Pons (tissue), 1 donor: ENCODE measurements at places on chromosomes 3 and 15.

GRCh38 chr15:58406811-58407210 is 25.0 kb upstream of the LIPC start:
- no peak for DNase-seq

- DNase-seq: no peak
These were observed 52.2 kb upstream of the HEG1 start for GRCh38 chr3:125107861-125108567.

DNA sequence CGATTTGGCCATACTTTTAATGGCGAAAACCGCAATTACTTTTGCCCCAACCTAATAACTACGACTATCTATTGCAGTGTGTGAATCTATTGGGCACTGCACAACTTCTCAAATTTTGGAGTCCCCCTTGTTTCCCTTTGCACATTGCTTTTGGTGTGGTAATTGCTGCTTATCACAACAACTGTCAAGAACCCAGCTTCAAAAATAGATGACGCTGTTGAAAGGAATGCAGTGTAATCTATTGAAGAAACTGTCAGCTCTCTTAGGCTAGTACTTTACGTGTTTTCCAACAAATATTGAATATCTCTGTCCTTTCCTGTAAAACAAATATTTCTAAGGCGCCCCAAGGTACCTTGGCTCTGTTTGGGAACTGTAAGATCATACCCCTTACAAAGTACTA is 222.8 kb upstream of the UBE2E2 start:
- DNase-seq: no peak

DNA sequence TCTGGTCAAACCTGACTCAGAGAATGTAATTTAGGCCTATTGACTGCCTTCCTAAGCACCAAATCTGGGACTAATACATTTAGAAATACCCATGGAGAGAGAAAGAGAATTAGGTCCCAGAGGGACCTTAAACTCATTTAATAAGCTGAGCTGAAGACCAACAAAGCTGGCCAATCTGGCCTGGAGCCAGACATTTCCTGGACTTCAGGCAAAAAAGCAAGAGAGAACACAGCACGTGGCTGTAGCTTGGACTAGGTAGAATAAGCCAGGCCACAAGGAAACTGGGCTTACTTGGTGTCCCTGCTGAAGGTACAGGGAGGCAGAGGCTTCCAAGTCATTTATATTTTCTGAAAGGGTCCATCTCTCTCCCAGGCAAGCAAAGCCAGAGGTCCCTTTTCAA is 88.1 kb downstream of the RTP4 start:
- peak; percentile 69 for DNase-seq

DNA sequence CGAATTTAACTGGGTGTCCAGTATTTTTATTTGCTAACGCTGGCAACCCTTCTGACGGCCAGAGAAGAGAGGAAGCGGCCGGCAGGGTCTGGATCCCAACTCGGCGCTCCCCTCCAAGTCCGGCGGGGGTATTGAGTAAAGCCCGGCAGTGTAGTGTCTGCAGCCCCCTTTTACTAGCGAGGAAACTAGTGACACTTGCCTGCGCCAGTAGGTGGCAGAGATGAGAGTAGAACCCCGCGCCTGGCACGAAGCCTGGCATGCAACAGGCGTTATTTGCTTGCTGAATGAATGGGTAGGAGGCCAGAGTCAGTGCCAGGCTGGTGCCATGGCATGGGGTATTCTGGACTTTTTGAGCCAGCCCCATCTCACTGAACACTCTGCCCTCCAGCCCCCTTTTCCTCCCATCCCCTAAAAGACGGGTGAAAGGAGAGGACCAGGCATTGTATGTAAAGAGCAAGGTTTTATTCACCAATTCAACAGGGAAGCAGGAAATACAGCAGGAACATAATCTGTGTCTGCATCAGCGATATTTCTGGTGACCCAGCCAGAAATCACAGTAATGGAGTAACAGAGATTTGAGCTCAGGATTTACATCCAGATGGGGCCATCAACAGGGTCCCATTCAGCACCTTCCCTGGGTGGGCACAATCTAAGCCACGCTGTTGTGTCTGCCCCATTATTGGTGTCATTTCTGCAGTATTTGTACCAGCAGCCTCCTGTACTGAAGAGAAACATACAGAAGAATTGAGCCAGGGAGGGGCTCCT is 788 bp upstream of the WDR73 start:
- peak; percentile 95 for DNase-seq

GRCh38 chr3:188097791-188098190 is 56.2 kb upstream of the LPP start:
- DNase-seq: peak; percentile 85

DNA sequence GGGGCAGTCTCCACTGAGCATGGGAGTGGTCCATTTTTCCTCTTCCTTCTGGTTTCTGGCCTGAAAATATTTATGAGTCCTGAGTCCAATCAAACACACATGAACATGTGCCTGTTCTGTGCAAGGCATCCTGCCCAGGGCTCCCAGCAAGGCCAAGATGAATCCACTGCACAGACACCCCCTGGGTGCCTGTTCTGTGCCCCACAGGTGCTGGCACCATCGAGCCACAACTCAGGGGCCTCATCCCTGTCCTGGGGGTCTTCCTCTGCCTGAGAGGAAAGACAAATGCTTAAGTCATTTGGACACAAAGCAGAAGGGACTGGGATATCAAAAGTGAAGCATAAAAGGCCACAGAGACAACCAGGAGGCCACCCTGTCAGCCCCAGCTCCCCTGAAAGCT is 87.4 kb upstream of the IQSEC1 start:
- no peak for DNase-seq

GRCh38 chr3:184250167-184250828 is 826 bp downstream of the EEF1AKMT4 start:
- peak; percentile 93 for DNase-seq

GRCh38 chr3:24242012-24242698 is 252.5 kb downstream of the THRB start:
- DNase-seq: peak; percentile 70

- peak; percentile 71 for DNase-seq
These were observed 12.6 kb upstream of the LMAN1L start for GRCh38 chr15:74799856-74800558.

DNA sequence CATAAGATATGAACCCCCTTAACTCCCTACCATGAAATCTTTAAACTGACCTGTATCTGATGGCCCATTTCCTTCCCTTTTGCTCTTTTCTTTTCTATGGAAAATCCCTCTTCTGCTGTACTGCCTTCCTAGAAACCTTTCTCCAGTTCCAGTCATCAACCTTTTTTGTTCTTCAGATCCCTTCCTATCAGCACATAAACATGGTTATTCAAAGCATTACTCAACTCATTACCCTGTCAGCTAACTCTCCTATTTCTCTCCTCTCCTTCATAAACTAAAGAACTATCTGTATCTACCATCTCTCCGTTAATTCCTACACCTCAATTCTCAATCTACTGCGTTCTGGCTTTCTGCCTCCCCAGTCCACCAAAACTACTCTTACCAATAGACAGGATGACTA is 13.0 kb downstream of the TERC start:
- no peak for DNase-seq

GRCh38 chr3:158837240-158837639 is 35.4 kb downstream of the MFSD1 start:
- no peak for DNase-seq

GRCh38 chr3:67489816-67490215 is 164.6 kb downstream of the SUCLG2 start:
- DNase-seq: no peak

- DNase-seq: peak; percentile 88
These were observed 1.2 kb upstream of the TYRO3 start for GRCh38 chr15:41557673-41558399.

GRCh38 chr3:62479326-62479725 is 106.0 kb upstream of the FEZF2 start:
- DNase-seq: no peak

- DNase-seq: peak; percentile 51
These were observed 103.1 kb downstream of the HCN4 start for GRCh38 chr15:73265536-73266153.

- no peak for DNase-seq
These were observed 17.9 kb downstream of the ETFA start for GRCh38 chr15:76293361-76293760.

- DNase-seq: no peak
These were observed 17.1 kb downstream of the CACNA2D2 start for GRCh38 chr3:50486219-50486888.

DNA sequence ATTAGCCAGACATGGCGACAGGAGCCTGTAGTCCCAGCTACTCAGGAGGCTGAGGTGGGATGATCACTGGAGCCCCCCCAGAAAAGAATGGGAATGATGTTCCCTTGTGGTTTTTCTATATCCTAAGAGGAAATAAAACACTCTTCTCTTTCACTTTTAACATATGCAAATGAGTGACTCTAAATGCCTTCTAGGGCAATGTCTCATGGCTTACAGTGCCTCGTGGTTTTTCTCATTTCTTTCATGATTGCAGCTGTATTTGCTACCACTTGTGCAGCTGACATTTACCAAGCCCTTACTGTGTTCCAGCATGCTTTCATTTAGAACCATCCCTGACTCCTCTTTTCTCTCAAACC is 26.4 kb downstream of the STOML1 start:
- DNase-seq: no peak

DNA sequence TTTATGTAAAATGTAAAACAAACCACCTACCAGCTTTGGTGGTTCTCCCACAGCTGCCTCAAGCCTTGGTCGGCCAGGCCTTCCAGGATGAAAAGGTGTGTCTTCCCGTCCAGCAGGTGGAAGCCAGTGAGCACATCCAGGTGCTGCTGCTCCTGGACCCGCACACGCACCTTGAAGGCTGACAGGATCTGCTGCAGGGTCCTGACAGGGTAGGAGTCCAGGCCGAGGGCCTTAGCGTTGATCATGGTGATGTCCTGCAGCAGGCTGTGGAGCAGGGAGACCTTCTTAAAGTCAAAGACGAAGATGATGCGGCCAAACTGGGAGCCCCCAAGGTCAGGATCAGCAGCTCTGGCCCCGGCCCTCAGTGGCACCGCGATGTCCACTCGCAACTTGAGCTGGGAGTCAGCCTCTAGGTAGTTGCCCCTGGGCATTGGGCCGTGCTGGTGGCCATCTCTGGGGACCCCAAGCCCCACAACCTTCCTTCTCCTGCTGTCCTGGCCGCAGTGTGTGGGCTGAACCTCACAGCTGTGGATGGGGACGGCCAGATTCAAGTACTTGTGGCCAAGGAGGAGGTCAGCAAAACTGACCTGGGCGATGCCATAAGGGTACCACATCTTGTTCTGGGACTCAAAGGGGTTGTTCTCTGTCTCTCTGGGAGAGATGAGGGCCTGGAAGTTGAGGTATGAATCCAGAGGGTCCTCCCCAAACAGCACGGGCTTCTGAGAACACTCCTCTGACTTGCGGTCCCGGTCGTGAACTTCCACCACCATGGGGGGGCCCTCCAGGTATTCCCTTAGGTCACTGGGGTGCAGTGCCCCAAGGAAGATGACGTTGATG is 48.6 kb downstream of the CFAP92 start:
- no peak for DNase-seq

GRCh38 chr15:26561896-26562295 is 211.0 kb downstream of the GABRB3 start:
- DNase-seq: no peak

- DNase-seq: no peak
These were observed 92.7 kb downstream of the UACA start for GRCh38 chr15:70670680-70671079.

DNA sequence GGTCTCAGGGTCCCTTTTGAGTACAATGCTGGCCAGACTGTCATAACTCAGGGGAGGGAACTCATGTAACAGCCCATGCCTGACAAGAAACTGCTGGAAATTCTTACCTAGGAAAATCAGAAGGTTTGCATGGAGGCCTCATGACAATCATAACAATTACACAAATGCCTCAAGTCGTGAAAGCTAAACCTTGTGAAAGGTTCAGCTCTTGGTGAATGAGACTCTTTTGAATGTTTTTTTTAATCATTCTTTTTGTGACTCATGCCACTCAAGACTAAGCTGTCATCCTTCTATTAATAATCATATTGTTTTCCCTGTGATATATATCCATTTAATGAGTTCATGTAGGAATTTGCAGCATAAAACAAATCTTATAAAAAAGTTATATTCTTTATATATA is 61.4 kb upstream of the LEKR1 start:
- no peak for DNase-seq

- DNase-seq: peak; percentile 39
These were observed 441.5 kb upstream of the ARHGEF26 start for GRCh38 chr3:153679714-153680113.

DNA sequence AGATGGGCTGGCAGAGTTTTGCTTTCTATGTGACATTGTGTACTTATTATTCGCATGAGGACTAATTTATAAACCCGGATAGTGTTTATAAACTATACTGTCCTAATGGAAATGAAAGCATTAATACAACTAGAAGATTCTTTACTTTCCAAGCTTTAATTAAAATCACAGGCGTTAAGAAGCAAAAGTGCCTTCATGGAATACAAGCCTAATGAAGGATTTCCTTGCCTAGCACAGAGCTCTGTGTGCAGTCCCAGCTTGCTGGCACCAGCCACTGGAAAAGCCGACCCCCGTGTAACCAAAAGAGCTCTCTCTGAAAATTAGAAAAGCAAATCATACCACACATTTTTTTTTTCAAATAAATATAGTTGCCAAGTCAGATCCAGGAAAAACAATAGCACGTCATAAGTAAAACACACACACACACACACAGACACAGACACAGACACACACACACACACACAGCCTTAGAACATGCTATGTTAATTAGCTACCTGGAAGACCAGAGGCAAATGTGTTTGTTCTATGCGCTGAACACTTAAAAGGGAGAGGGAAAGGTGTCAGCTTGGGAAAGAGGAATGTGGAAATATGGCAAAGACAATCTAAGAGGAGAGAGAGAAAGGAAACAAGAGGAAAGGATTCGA is 1084.2 kb downstream of the TUSC7 start:
- no peak for DNase-seq

DNA sequence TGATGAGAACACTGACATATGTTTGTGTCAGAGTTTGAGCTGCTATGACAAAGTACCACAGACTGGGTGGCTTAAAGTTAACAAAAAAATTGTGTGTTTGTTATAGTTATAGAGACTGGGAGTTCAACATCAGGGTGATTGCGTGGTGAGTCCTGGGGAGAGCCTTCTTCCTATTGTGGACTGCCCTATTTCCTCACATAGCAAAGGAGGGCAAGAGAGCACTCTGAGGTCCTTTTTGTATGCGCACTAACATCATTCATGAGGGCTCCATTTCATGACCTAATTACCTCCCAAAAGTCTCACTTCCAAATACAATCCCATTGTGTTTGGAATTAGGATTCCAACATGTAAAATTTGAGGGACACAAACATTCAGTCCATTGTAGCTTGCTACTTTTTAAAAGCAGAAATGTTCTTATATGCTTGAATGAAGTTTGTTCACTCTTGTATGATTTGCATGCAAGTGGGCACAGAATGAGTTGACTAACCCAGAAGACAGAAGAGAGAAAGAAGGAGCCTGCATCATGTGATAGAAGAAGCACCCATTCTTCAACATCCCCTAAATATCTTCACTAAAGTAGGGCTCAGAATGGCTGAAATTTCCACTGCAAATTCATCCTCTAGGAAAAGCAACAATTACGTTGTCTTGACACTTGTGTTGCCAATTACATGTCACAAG is 18.9 kb upstream of the ALCAM start:
- DNase-seq: no peak

GRCh38 chr3:112047264-112047663 is 12.7 kb downstream of the TMPRSS7 start:
- DNase-seq: no peak

- peak; percentile 88 for DNase-seq
These were observed at the start of gene DLG1 for GRCh38 chr3:197298341-197298944. DLG1 (minus strand) TSS chr3:197298612; CDS start chr3:197297204, 1,408 bp downstream.
